Frontal cortex (tissue), 4 donors: ENCODE measurements at places on chromosomes 6 and 20. TPM values are rescaled to one million over a fixed set of nuclear protein-coding genes. Genes with fewer than 3 reads are reported as not detected.

FHL5 gene
- total RNA-seq: 0.41 TPM

ENPP4 gene
- total RNA-seq: 37.1 TPM

GRCh38 chr6:43175676-43176422 is 4.8 kb downstream of the SRF start:
- no peak for DNase-seq

GRCh38 chr20:29740951-29741593 is 1516.4 kb upstream of the DEFB115 start:
- DNase-seq: no peak

DNA sequence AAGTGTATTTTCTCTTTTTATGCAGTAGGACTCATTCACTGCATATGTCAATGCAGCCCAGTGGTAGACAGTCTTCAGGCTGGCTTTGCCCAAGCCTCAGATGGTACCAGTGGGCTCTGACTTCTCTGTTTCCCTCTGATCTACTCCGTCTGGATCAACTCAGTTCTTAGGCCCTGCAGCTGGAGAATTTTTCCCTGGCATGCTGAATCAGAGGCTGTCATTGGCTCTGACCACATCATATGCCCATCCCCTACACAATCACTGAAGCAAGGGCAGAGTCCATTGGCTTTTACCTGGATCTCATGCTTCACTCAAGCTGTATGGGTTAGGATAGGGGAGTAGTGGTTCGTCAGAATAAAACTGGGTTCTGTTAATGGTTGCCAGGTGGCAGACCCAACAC is 57.8 kb downstream of the KIZ start:
- no peak for DNase-seq

- no peak for DNase-seq
These were observed 3.4 kb downstream of the CST9L start for GRCh38 chr20:23564927-23565326.

DNA sequence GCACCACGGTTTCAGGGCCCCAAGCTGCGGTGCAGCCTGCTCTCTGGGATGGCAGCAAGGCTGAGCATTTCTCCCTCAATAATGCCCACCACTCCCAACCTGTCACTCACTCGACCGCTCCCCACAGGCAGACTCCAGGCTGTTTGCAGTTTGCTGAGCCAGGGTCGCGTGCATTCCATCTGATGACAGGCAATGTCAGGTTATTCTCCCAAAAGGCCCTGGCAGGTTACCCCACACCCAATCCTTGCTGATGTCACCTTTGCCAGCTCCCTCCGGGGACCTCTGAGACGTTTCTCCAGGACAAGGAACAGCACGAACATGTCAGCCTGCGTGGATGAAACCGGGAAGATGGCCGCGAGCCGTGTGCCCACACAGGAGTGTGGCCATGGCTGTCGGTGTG is 7.1 kb upstream of the SLCO4A1 start:
- DNase-seq: no peak

GRCh38 chr6:90656325-90656724 is 69.5 kb upstream of the MAP3K7 start:
- DNase-seq: no peak

DNA sequence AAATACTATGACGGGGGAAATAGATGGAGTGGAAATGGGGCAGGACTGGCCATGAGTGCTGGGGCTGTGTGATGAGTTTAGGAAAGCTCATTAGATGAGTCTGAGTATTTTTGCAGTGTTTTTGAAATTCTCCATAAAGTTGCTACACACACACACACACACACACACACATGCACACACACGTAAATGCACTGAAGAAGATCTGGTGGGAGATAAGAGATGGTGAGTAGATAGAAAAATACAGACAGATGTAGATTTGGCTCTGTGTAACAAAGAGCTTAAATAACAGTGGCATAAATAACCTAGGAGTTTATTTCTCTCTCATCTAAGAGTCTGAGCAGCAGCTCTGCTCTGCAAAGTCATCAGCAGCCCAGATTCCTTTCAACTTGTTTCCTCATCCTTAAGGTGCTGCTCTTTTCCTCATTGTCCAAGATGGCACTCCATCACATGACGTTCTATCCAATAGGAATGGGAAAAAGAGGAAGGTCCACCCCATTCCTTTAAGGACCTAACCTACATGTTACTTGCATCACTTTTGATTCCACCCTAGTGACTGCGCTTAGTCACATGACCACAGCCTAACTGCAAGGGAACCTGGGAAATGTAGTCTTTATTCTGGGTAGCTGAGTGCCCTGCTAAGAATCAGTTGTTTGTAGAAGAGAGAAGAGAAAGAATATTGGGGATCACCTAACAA is 76.4 kb downstream of the EYA2 start:
- DNase-seq: no peak

GRCh38 chr6:93196406-93196970 is 222.9 kb downstream of the EPHA7 start:
- no peak for DNase-seq
